ENCODE measurements at places on chromosomes 12 and 14. TPM values are rescaled to one million over a fixed set of nuclear protein-coding genes. Genes with fewer than 3 reads are reported as not detected.

DNA sequence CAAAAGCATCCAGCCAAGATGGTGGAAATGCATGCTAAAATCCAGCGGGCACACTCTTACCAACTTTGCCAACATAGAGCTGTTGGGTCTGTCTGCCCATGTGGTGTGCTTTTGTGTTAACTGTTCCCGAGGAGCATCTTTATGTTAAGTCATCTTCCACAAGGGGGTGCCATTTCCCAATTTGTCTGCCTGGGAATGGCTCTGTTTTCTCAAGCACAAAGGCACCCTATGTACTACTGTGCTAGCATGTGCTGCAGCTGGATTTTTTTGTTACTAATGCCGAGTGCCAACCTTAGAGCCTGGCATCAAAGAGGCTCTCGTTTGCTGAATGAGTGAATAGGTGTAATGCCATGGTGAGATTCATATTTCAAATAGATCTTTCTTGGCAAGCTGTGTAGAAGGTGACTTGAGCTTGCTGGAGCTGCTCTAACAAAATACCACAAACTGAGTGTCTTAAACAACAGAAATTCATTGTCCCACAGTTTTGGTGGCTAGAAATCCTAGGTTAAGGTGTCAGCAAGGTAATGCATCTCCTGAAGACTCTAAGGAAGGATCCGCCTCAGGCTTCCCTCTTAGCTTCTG, 74.3 kb downstream of the TRHDE start:
- no peaks in the 10 kb centered on the region for H3K36me3 ChIP-seq
- DNase-seq, result peak; percentile 3
- no peak overlapping the region for H3K27ac ChIP-seq
- no peak overlapping the region for H3K4me3 ChIP-seq
- no peaks in the 10 kb centered on the region for H3K27me3 ChIP-seq

- H3K27ac ChIP-seq, result no peak overlapping the region
- DNase-seq, result no peak
- H3K36me3 ChIP-seq, result no peaks in the 10 kb centered on the region
- H3K4me1 ChIP-seq, result no peaks in the 10 kb centered on the region
- H3K27me3 ChIP-seq, result no peaks in the 10 kb centered on the region
Observed at GRCh38 chr12:106493531-106493930, 89.3 kb upstream of the RFX4 start.

DNA sequence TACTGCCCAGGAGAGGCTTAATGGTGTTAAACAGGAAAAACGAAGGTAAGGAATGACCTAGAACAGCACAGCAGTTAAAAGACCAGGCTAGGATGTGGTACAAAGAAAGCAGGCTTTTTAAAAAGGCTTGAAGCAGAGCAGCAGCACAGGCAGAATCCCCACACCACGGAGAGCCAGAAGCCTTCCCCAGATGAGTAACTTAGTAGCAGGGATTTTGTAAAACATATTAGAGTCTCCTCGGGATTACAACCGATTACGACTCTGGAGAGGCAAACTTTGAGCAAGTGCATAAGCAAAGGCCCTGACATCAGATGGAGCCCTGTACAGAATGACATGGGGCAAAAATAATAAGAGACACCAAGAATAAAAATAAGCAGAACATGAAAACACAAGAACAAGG, 37.1 kb upstream of the DHRS4 start:
- no peaks in the 10 kb centered on the region for H3K4me1 ChIP-seq
- DNase-seq, result no peak
- no peak overlapping the region for H3K27ac ChIP-seq
- no peaks in the 10 kb centered on the region for H3K27me3 ChIP-seq

GRCh38 chr12:114400361-114400811, 5.6 kb downstream of the TBX5 start:
- no peak overlapping the region for H3K27ac ChIP-seq
- peaks cover 7% of the 10 kb centered on the region for H3K27me3 ChIP-seq
- no peak for DNase-seq
- H3K4me3 ChIP-seq, result no peak overlapping the region

DNA sequence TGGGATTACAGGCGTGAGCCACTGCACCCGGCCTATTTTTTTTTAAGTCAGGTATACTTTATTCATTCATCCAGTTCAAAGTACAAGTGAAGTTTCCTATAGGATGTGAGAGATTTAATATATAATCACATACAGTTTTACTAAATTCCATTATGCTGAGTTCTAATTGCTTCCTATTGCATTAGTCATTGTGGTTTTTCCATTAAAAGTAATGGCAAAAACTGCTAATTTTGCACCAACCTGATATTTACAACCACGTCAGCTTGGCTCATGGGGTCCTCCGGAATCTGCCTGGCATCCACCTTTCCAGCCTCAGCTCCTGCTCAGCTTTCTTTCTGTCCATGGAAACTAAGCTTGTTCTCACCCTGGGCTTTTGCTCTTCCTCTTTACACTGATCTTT, 67.0 kb upstream of the CSRP2 start:
- H3K27me3 ChIP-seq, result no peaks in the 10 kb centered on the region
- no peak overlapping the region for H3K27ac ChIP-seq
- H3K4me3 ChIP-seq, result no peak overlapping the region
- no peak for DNase-seq
- H3K4me1 ChIP-seq, result no peaks in the 10 kb centered on the region

GRCh38 chr14:29805415-29806123, 122.1 kb downstream of the PRKD1 start:
- H3K27ac ChIP-seq, result no peak overlapping the region
- DNase-seq, result no peak
- no peaks in the 10 kb centered on the region for H3K4me1 ChIP-seq
- no peaks in the 10 kb centered on the region for H3K27me3 ChIP-seq
- no peaks in the 10 kb centered on the region for H3K36me3 ChIP-seq

GRCh38 chr12:5227708-5228373, 184.2 kb downstream of the KCNA5 start:
- H3K27me3 ChIP-seq, result no peaks in the 10 kb centered on the region
- no peak for DNase-seq
- H3K4me3 ChIP-seq, result no peak overlapping the region
- H3K27ac ChIP-seq, result no peak overlapping the region

- H3K36me3 ChIP-seq, result no peaks in the 10 kb centered on the region
- no peaks in the 10 kb centered on the region for H3K4me1 ChIP-seq
- no peaks in the 10 kb centered on the region for H3K27me3 ChIP-seq
Observed at GRCh38 chr14:70148351-70148750, 40.4 kb downstream of the SLC8A3 start.

DNA sequence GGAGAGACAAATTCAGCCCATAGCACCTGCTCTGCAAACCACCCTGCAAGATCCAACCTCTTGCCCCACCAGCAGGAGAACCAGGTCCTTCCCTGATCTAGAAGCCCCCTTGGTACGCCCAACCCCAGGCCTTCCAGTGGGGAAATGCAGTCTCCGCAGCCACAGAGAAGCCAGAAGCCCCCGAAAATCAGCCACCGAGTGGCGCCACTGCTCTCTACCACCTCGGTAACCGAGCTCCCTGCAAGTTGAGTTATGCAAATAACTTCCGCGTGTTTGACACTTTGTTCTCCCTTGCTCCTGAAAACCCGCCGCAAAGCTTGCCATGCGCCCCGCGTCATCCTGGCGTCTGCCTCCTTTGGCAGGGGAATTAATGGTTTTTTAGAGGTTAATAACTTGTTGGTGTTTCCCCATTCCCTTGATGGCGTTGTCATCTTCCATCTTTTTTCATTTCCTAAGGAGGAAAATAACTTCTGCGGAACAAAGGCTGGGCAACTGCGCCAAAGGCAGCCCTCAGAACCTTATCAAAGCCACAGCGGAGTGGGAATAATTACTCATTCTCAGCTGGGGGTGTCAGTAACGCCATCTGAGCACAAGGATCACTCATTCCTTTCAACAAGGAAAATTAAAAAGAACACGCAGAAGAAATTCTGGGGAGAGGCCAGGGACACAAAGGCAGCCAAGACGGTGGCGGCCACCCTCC, 60.4 kb downstream of the FZD10 start:
- H3K27ac ChIP-seq, result no peak overlapping the region
- no peak overlapping the region for H3K4me3 ChIP-seq
- H3K36me3 ChIP-seq, result no peaks in the 10 kb centered on the region
- no peaks in the 10 kb centered on the region for H3K27me3 ChIP-seq
- DNase-seq, result no peak

GRCh38 chr14:69370061-69370460, 28.0 kb downstream of the ERH start:
- H3K27me3 ChIP-seq, result no peaks in the 10 kb centered on the region
- H3K36me3 ChIP-seq, result no peaks in the 10 kb centered on the region
- H3K4me3 ChIP-seq, result no peak overlapping the region
- no peak overlapping the region for H3K27ac ChIP-seq
- H3K4me1 ChIP-seq, result no peaks in the 10 kb centered on the region

GRCh38 chr12:21823581-21823980, 49.1 kb upstream of the KCNJ8 start:
- no peak overlapping the region for H3K27ac ChIP-seq
- no peaks in the 10 kb centered on the region for H3K36me3 ChIP-seq
- no peak overlapping the region for H3K4me3 ChIP-seq
- DNase-seq, result no peak
- H3K4me1 ChIP-seq, result no peaks in the 10 kb centered on the region

DNA sequence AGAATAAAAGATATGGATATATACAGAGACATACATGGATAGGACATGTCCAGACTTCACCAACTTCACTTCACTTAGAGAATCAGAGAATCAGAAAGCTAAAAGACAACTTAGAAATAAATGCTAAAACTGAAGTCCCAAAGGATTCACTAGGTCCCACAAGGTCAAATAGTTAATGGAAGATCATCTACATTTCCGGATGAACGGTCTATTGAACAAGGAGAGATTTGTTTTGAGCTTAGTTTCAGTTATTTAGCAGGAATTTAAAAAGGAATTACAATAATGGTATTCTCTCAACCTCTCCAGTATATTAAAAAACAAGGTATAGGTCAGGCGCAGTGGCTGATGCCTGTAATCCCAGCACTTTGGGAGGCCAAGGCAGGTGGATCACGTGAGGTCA, 187.0 kb downstream of the MED13L start:
- no peak for DNase-seq
- H3K27me3 ChIP-seq, result no peaks in the 10 kb centered on the region
- no peaks in the 10 kb centered on the region for H3K36me3 ChIP-seq
- H3K27ac ChIP-seq, result no peak overlapping the region
- H3K4me3 ChIP-seq, result no peak overlapping the region

GRCh38 chr14:53946404-53947093, 10.1 kb downstream of the BMP4 start:
- no peak overlapping the region for H3K27ac ChIP-seq
- H3K4me1 ChIP-seq, result no peaks in the 10 kb centered on the region
- H3K27me3 ChIP-seq, result no peaks in the 10 kb centered on the region
- no peak for DNase-seq
- H3K4me3 ChIP-seq, result no peak overlapping the region
- no peaks in the 10 kb centered on the region for H3K36me3 ChIP-seq

DNA sequence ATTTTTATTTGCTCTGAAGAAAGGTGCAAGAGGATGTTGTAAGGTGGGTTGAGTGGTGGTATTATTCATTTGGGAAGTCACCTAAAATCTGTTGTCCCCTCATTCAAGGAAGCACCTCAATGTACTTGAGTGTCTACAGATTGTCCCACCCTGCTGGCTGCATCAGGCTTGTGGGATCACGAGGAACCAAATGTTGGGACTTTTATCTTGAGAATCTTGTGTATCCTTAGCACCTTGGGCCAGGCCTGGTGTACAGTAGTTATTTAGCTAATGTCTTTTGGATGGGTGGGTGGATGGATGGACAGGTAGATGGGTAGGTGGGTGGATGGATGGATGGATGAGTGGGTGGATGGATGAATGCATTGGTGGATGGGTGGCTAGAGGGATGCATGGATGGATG, 519.3 kb downstream of the BCL11B start:
- H3K36me3 ChIP-seq, result no peaks in the 10 kb centered on the region
- no peaks in the 10 kb centered on the region for H3K4me1 ChIP-seq
- no peak overlapping the region for H3K27ac ChIP-seq
- no peak for DNase-seq
- no peak overlapping the region for H3K4me3 ChIP-seq
- no peaks in the 10 kb centered on the region for H3K27me3 ChIP-seq

The IL26 gene
- polyA plus RNA-seq, result not detected

The CELA1 gene
- polyA plus RNA-seq, result 3.8 TPM

The MGP gene
- polyA plus RNA-seq, result not detected

The CLEC4D gene
- polyA plus RNA-seq, result not detected

The TAS2R46 gene
- polyA plus RNA-seq, result 0.21 TPM

Data from naive thymus-derived CD4-positive, alpha-beta T cell (primary cell).